ENCODE measurements at places on chromosomes 5 and 9.
A peak's percentile ranks its signal among the peaks of the same experiment; 100 is the strongest.

GRCh38 chr5:179243333-179243732 is 101.9 kb downstream of the ADAMTS2 start:
- peak; percentile 57 for DNase-seq

DNA sequence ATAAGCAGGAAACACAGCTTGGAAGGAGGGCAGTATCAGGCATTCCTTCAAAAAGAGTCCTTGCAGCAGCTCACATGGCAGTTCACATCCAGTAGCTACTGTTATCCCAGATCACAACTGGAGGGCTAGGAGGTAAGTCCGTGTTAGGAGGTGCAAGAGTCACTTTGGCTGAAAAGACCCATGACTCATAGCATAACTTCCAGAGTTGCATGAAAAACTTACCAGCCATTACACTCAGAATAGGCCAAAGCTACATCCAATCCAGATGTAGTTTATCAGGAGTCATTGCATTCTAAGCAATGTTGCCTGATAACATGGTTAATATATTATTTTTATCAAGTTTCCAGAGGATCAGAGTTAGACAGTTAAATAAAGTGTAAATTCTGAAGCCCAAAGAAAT is 1126.4 kb upstream of the SEMA6A start:
- DNase-seq, result peak; percentile 6

DNA sequence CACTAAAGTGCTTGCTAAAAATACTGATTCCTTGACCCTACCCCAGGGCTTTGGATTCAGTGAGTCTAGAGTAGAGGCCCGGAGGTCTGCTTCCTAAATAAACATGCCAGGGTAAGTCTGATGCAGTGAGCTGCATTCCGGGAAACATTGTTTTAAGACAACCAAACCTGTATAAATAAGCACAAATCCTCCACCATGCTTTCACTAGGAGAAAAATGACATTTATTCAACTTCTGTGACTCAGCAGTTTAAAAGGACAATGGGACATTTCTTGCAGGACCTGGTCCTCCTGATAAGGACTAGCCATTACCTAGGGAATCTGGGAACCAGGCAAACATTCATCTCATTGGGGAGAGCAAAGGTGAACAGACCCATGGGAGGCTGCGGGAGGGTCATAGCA is 335.3 kb downstream of the MLLT3 start:
- DNase-seq, result no peak

DNA sequence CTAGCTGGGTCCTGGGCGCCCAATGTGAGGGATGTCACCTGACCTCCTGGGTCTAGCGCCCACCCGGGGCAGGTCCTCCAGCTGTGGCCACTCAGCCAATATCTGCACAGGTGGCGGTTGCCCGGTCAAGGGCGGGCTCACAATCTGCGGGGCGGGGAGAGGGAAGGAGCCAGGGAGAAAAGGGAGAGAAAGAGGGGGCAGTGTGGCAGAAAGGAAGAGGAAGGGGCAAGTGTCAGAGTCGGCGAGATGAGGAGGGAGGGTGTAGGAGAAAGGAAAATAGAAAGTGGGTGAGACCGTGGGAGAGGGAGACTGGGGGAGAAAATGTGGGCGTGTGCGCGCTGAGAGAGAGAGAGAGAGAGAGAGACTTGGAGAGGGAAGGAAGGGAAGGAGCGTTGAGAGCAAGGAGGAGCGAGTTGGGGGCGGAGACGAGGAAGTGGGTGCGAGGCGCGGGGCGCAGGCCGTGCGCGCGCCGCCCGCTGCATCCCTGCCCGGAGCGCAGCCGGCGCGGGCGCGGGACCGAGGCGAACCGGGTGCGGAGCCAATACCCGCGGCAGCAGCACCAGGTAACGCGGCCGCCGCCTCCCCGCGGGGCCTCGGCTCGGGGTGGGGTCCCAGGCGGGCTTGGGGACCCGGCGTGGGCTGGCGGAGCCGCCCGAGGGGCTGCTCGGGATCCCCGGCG is at the start of gene HRH2:
TSS of gene HRH2 (plus strand) at position 479 of the 679 bp plus-strand sequence. CDS start 25,163 bp downstream, outside the sequence.
- peak; percentile 29 for DNase-seq

- DNase-seq, result no peak
Observed at GRCh38 chr5:8520917-8521316, 652.0 kb downstream of the MTRR start.

GRCh38 chr5:86029308-86029707 is 588.4 kb upstream of the COX7C start:
- DNase-seq, result no peak

DNA sequence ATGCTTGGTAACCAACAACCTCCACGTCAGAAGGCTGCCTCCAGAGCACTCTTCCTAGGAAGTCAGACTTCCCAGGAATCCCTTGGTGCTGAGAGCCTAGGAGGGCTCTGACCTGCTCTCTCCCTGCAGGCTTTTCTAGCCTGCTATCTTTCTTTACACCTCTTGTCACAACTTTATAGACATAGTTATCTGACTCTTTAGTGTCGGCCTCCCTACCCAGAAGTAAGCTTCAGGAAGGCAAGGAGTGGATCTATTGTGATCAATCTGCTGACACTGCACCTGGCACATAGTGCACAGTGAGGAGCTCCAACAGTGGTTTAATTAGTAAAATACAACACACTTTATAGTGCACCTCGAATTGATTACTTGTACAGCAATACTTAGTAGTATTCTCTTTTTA is 2.3 kb downstream of the AFAP1L1 start:
- DNase-seq, result no peak

DNA sequence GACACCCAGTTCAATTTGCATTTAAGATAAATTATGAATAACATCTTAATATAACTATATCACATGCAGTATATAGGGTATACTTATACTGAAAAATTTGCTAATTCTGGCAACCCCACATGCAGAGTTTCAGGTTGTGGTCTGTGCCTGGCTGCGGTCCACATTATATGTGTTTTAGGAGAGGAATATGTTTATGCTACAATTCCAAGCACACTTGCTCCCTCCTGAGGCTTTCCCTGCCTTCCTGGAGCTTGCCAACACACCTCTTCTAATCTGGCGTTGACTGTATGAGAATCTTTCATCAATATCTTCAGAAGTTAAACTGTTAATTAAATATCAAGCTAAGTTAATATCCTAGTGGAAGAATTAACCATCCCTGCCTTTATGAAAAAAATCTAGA is 45.2 kb downstream of the SEMA5A start:
- DNase-seq, result no peak

GRCh38 chr9:68978066-68978465 is 35.8 kb downstream of the PRKACG start:
- DNase-seq, result no peak

GRCh38 chr9:109101810-109102209 is 17.9 kb downstream of the TMEM245 start:
- DNase-seq, result no peak

GRCh38 chr5:179258922-179259730 is 86.1 kb downstream of the ADAMTS2 start:
- peak; percentile 89 for DNase-seq

GRCh38 chr9:124420991-124421543 is 5.8 kb upstream of the PSMB7 start:
- no peak for DNase-seq

DNA sequence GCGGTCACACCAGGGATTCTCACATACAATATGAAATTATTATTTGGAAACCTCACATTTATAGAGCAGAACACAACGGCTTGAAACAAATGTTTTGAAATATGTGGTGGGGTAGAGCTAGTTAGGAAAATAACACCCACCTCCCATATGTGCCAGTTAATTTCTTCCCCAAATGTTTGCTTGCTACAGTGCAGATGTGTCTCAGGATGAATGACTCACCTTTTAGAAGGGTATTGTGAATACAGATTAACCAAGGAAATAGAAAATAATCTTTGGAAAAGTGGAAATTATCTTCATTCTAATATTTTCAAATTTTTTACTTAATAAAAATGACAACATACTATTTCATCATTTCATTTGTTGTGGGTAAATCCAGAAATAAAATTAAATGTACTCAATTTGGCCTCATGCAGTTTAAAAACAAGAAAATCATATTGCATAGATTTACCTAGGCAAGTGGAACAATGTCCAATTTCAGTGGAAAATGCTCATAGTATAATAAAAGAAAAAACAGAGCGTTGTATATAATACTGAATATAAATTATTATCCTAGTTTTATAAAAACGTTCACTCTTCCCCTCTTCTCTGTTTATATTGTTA is 39.3 kb upstream of the RICTOR start:
- DNase-seq, result no peak

GRCh38 chr5:149434162-149435014 is 55.3 kb upstream of the IL17B start:
- peak; percentile 77 for DNase-seq

- no peak for DNase-seq
Observed at GRCh38 chr9:2209400-2209799, 194.3 kb downstream of the SMARCA2 start.

DNA sequence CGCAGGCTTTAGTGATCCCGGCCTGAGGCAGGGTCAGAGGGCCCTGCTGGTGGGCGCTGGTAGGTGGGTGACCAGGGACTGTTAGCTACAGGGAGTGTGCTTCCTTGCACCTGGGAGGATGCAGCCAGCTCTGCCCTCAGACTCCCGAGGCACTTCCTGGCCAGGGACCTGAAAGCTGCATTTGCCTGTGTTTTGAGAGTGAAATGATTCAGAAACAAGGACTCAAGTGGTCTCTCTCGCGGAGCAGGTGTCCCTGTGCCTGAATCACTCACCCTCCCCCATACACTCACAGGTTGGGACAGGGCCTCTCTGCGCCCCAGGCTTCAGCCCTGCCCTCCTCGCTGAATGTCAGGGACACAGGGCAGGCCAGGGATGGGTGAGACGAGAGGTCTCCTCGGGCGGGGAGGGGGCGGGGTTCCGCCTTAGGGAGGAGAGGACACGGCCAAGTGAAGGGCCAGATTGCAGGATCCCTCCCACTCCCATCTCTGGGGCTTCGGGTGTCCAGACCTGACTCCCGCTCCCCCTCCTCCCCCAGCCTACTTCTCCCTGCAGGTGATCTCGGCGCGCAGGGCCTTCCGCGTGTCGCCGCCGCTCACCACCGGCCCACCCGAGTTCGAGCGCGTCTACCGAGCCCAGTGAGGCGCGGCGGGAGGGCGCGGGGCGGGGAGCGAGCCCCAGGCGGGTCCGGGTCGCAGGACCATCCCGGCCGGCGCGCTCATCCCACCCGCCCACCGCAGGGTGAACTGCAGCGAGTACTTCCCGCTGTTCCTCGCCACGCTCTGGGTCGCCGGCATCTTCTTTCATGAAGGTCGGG is 1.5 kb downstream of the LTC4S start:
- DNase-seq, result no peak

DNA sequence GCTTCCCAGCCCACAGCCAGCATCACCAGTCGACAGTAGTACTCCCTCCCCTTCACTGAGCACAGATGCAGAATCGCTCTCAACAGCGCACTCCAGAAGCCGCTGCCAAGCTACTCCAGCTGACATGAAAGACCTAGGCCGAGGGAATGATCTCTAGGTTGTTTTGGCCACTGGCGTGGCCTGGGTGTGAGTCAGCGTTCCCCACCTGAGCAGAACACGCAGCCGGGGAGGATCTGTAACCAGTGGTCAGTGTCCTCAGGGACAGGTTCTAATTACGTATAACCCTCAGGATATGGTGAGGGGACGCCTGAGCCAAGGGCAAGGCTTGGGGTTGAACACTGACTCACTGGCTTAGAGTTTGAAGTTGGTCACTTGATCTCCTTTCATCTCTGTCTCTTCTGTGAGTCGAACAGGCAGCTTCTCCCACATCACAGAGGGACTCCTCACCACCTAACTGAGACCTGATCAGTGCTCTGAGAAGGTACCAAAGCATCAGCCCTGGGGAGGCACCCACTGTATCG is 76.9 kb upstream of the IL17B start:
- peak; percentile 49 for DNase-seq

- no peak for DNase-seq
Observed at GRCh38 chr5:163350083-163350482, 87.3 kb upstream of the CCNG1 start.

GRCh38 chr5:92435781-92436180 is 1052.7 kb upstream of the ARRDC3 start:
- no peak for DNase-seq

DNA sequence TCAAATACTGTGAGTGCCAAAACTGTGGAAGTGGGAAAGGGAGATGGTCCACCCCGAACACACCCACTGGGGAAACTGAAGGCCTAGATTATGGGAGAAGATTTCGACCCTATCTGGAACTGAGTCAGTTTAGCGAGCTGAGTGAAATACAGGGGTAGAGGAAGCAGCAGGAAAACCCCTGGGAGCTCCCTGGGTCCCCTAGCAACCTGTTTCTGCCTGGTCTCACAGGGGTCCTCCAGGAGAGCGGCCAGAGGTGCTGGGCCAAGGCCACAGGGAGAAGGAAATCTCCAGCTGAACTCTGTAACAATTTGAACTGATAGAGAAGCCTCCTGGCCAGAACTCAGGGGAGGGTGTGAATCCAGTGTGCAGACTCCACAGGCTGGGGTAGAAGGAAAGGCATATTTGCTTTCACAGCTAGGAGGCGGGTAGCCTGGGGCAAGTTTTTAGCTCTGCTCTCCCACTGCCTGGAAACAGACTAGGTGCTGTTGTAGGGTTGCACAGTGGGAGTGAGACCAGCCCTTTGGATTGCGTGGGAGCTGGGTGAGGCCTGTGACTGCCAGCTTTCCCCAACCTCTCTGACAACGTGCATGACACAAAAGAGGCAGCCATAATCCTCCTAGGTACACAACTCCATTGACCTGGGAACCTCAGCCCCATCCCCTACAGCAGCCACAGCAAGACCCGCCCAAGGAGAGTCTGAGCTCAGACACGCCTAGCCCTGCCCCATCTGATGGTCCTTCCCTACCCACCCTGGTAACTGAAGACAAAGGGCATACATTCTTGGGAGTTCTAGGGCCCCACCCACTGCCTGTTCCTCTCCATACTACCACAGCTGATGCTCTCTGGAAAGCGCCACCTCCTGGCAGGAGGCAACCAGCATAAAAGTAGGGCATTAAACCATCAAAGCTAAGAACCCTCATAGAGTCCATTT is 78.8 kb upstream of the GPBP1 start:
- DNase-seq, result no peak

DNA sequence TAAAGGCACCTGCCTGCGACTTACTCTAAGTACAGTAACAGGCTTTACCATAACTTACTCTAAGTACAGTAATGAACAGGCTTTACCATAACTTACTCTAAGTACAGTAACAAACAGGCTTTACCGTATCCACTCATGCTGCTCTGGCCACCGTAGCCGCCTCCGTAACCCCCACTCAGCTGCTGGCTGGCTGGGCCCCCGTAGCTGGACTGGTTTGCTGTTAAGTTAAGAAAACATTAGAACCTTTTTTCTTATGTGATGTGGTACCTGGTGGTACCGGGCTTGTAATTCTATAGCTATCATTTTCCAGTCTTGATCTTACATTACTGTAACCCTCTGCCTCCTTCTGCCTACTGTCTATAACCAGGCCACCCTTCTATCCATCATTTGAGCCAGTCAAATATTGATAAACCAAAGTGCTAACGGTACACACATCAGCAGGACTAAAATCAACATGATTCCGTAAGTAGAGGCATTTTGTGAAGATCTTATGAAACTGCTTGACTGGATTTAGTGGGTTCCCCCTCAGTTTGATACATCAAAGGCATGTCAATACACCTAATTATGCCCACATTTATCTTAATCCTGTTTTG is 7.4 kb downstream of the HNRNPH1 start:
- DNase-seq, result no peak

GRCh38 chr5:76403766-76404222 is 709 bp downstream of the IQGAP2 start:
- no peak for DNase-seq
